ENCODE measurements at places on chromosomes 1 and 21.

GRCh38 chr1:224329842-224330753 is at the start of gene NVL:
NVL (minus strand) TSS chr1:224330172; CDS start chr1:224330127, 45 bp downstream.
- DNase-seq, result peak; percentile 82

- no peak for DNase-seq
These were observed 145.8 kb upstream of the TMPRSS15 start for GRCh38 chr21:18549214-18549905.

DNA sequence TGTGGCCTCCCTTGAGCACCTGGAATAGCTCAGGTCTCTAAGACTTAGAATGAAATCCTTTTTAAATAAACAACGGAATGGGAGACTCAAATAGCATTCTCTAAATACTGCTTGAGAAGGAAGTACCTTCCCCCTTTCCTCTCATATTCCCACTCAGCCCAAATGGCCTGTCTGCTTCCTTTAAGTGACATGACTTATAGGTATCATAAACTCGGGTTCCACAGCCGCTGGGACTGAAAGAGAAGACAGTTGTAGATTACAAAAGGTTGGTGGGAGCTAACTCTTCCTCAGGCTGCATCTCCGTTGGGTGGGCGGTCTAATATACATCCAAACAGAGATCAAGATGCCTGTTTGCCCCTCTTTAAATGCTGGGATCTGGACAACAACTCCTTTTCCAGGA is 1.2 kb upstream of the HMCN1 start:
- no peak for DNase-seq

DNA sequence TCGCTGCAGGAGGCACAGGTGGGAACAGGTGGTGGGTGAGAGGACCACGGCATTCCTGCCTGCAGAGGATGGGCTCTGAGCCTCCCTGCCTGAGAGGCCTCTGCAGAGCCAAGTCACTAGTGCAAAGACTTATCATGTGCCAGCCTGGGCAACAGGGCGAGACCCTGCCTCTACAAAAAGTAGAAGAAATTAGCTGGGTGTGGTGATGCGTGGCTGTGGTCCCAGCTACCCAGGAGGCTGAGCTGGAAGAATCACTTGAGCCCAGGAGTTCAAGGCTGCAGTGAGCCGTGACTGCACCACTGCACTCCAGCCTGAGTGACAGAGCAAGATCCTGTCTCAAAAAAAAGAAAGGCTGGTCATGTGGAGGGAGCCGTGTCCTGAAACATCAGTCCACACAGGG is 46.4 kb downstream of the PKNOX1 start:
- DNase-seq, result no peak

DNA sequence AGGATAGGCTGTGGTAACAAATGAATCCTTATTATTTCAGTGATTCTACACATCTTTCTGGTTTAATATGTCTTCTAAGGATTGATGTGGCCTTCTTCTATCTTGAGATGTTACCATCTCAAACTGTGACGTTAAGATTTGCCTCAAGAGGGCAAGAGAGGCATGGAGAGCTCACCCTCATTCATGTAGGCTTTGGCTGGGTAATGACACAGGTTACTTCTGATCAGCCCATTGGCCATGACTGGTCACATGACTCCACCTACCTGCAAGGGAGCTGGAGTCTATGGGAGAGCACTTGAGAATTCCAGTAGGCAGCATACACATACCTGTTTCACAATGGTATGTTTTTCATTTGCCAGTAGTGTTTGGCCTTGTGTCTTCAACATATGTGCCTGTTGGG is 30.0 kb downstream of the CACHD1 start:
- no peak for DNase-seq

DNA sequence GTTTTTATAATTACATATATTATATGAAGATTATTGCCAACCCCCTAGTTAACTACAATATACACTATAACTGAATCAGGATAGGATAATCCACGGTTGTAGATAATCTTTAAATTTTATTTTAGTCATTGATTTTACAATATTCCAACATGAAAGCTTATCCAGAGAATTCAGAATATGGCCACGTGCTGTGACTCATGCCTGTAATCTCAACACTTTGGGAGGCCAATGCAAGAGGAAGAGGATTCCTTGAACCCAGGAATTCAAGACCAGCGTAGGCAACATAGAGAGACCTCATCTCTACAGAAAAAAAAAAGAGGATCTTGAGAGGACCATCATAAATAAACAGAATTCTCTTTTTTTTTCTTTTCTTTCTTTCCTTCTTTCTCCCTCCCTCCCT is 119.6 kb upstream of the CACYBP start:
- no peak for DNase-seq

DNA sequence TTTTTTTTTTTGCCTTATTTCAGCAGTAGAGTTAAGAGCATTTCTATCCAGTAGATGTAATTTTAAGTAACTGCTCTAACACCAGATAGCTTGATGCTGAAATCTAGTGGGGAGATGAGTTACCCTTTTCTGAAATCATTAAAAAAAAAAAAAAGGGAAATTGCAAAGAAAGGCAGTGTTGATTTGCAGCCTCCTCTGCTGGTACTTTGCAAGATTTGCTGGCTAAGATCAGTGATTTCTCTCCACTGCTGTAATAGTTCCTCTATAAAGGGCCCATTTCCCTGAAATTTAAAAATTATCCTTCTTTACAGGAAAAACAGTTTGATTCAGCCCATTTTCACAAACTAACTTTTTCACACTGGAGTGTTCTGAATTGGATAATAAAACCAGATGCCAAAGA is 120.6 kb downstream of the PTBP2 start:
- no peak for DNase-seq

GRCh38 chr1:59357645-59358320 is 60.9 kb downstream of the FGGY start:
- DNase-seq, result no peak

- no peak for DNase-seq
These were observed 111.4 kb downstream of the PEX14 start for GRCh38 chr1:10586125-10586524.

- no peak for DNase-seq
These were observed 54.7 kb downstream of the SPATA46 start for GRCh38 chr1:162321809-162322422.

DNA sequence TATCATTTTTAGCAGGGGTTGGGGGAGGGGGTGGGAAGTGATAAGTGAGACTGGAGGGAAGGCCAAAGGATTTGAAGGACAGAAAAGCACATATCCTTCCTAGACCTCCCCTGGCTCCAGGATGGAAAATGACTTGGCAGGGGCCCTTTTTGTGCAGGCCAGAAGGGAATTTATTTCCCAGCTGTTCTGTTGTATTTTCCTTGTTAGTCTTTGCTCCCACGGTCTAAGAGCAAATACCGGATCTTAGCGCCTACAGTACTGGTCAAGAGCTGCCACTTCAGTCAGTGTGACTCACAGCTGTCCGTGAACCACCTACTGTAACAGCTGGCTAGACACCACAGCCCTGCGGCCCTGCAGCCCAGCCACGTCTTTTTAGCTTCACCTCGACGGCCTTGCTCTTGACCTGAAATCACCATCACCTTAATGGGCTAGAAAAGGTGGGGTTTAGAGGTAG is 51.0 kb upstream of the ERRFI1 start:
- DNase-seq, result no peak

DNA sequence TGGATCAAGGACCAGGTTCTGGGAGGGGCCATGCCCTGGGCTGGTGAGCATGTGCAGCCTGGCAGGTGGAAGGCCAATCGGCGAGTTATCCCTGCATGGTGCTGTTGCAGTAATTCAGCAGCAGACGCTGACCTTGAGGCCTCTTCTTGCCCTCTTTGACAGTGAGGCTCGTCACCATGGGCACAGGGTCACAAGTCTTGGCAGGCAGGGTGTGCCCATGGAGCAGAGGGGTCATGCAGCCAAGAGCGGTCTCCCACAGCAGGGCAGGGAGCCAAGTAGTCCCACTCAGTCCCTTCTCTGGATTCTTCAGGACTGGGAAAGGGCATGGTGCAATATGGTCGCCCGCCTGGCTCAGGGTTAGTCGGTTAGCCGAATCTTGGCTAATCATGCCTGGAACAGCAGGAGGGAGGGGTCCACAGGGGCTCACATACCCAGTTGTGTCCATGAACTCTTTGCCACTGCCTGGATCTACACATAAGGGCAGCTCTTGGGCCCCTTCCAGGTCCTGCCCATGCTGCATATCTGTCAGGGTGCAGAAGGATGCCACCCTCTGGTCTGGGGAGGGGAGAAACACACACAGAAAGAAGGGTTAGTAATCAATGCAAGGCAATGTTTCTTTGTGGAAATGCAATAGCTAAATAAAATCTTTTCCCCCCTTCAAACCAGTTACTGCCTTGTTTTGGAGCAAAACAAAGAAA is 226.8 kb downstream of the SIPA1L2 start:
- DNase-seq, result no peak

GRCh38 chr1:212142883-212143530 is 107.5 kb downstream of the DTL start:
- no peak for DNase-seq

DNA sequence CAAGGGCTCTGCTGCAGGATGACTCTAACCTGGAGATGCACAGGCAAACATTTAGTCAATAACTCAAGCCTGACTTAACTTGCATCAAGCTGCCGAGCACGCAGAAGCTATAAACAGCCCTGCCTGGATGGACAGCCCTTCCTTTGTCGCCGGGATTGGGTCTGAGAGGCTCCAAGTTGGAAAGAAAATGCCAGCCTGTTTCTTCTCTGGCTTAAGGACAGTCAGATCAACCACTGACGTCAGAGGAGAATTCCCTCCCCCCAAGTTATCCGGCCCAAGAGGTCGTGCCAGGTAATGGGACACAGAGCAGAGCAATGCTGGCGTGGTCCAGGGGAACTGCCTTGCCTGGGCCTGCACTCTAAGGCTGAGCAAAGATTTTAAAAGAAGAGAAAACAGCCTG is 27.1 kb upstream of the LRRC38 start:
- DNase-seq, result no peak

- DNase-seq, result peak; percentile 38
These were observed 930 bp downstream of the CDC14A start for GRCh38 chr1:100353071-100353801.

- no peak for DNase-seq
These were observed 9.4 kb downstream of the SELENON start for GRCh38 chr1:25809283-25809926.

- no peak for DNase-seq
These were observed 197.7 kb downstream of the NRIP1 start for GRCh38 chr21:14866859-14867765.

DNA sequence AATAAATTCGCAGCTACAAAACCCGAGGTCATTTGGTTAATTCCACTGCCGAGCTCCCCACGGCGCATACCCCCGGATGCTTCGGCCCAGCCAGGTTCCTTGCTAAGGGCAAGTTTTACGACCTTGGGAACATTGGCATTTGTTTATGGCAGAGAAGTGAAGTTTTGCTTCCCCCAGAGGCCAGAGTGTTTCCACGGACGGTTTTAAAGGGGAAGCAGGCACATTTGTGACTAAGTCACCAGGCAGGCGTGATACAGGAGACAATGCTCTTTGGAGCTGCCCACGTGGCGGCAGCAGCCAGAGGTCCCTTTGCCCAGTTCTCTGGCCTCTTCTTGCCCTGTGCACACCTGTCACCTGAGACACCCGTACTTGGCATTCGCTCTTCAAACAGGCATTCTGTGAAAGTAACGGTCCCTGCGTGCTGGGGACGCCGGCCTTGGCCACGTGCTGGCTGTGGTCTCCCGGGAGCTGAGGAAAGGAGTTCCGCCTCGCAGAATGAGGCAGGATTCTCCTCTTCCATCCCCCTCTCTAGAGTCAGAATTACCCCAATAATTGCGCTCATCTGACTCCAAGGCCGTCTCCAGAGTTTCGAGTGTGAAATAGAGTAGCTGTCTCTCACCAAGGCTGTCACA is 138.3 kb downstream of the PRDM16 start:
- no peak for DNase-seq

DNA sequence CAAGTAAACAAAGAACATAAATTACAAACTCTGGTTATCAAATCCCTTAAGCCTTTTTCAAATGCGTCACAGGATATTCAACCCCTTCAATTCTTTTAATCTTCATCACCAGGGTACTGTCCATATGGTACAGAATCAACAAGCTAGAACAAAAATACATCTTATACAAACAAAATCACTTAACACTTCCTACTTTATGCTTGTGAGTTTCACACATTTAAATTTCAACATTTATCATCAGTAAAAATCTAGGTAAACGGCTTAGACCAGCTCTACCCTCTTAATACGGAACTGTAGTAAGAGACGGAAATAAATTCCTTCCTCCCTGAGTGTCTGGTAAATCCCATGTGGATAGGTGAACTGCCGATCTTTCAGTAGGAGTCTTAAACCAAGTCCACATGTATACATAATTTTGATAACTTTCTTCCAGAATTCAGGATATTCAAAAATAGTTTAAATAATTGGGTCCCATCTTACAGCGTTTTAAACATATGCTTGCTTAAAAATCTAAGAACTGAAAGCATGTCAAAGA is 1.0 kb downstream of the CCDC181 start:
- no peak for DNase-seq

DNA sequence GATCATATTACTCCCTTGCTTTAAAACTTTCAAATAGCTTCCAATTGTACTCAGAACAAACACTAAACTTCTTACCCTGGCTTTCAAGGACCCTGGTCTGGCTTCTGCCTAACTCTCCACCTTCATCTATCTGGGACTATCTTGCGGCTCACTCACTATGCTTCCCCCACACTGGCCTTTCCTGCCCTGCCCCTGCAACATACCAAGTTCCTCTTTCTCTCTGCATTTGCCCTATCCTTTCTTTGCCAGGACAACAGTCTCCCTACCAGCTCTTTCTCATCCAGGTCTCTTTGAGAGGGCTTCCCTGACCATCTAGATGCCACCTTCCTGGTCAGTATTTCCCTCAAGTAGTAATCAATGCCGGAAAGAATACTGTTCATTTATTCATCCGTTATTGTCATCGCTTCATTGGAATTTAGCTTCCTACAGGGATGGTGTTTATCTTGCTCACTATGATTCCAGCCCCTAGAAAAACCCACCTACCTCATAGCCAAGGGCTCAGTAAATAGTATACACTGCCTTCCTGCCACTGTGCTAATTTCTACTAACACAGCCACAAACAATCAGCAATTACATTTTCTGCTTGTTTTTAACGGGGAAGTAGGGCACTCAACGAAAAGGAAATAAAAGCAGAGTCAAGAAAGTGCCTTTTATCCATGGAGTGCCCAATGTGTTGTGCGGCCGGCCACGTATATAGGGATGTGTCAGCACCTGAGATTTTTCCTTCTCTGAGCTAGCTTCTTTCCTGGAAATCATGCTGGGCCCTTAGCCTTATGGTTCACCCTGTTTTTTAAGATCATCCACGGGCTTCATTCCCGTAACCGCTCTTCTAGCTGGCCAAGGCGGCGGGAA is 521 bp upstream of the CDC7 start:
- DNase-seq, result no peak

GRCh38 chr1:224626042-224626441 is 9.9 kb downstream of the CNIH3 start:
- no peak for DNase-seq

- no peak for DNase-seq
These were observed 64.5 kb upstream of the ABCG1 start for GRCh38 chr21:42154237-42155044.

DNA sequence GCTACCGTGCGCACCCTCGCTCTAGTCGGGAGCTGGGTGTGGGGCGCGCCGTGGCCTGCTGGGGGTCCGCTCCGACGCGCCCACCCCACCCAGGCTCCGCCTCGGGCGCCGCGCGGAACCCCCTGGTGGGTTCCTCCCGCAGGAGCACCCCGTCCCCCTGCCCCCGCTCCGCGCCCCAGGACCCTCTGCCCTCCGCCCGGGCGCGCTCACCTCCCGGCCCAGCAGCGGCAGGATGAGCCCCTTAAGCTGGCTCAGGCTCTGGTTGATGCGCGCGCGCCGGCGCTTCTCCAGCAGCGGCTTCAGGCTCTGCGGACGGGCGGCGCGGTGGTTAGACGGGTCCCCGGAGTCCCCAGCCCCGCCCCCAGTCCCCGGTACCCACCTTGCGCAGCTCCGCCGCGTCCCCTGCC is 319 bp downstream of the HES2 start:
- no peak for DNase-seq
